Cardiac fibroblast (primary cell): ENCODE measurements at places on chromosomes 2 and 18.

GRCh38 chr2:135473567-135473966 is 57.5 kb downstream of the ZRANB3 start:
- DNase-seq = peak; percentile 55

DNA sequence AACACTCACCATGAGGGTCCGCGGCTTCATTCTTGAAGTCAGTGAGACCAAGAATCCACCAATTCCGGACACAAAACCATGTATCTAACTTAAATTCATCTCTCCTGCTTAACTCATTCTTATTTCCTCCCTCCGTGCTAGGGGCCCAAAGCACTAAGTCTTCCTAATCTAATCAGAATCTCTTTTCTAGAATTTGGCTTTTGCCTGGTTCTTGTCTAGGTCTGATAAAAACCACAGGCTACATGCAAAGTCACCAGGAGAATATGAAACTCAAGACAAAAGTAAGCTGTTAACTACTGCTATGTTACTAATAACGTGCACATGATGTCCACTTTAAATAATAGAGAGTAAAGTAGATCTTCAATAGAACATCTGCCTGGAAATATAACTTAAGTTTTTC is 69.9 kb downstream of the TRIP12 start:
- no peak for DNase-seq

- no peak for DNase-seq
These were observed 5.9 kb downstream of the CATIP start for GRCh38 chr2:218362606-218363005.

DNA sequence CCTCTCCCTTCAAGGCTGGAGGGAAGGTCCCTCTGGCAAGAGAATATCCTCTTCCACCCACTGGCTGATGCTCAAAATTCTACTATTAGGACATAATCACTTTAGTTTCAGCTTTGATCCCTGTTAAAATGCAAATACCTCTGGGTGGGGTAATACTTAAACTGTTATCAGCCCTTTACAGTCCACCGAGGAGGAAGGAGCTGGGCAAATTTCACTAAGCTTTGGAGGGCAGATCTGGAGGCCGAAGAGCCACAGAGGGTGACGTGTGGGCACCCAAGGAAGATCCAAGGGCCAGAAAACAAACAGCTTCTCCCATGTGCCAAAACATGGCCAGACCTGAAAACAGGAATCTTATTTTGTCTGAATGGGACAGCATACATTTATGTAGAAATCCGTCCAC is 74.6 kb upstream of the BCL11A start:
- DNase-seq = no peak

DNA sequence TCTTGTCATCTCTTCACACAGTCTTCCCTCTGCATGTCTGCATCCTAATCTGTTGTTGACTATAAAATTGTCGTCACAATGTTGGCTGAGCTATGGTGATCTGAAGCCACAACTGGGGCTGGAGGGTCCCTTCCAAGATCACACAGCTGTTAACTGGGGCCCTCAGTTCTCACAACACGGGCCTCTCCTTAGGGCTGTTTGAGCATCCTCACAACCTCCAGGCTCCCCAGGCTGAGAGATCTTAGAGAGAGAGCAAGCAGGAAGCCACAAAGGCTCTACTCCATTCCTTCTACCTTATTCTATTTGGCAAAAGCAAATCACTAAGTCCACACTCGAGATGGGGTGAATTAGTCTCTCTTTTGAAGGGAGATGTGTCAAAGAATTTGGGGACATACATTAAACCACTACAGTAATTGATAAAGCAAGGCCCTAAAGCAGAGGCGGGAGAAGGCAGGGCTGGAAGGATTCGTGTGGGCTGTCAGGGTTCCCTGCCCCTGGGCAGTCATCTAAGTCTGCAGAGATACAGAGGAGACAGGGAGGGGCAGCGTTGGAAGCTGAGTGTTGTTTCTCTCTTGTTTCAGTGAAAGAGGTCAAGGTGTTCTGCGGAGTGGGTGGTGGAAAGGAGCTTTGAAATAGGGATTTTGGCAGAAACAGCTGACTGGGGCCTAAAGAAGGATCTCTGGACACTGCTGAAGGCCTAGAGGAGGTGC is 15.9 kb downstream of the MYO7B start:
- DNase-seq = no peak

- DNase-seq = no peak
These were observed 9.5 kb downstream of the CHPF start for GRCh38 chr2:219533930-219534661.

DNA sequence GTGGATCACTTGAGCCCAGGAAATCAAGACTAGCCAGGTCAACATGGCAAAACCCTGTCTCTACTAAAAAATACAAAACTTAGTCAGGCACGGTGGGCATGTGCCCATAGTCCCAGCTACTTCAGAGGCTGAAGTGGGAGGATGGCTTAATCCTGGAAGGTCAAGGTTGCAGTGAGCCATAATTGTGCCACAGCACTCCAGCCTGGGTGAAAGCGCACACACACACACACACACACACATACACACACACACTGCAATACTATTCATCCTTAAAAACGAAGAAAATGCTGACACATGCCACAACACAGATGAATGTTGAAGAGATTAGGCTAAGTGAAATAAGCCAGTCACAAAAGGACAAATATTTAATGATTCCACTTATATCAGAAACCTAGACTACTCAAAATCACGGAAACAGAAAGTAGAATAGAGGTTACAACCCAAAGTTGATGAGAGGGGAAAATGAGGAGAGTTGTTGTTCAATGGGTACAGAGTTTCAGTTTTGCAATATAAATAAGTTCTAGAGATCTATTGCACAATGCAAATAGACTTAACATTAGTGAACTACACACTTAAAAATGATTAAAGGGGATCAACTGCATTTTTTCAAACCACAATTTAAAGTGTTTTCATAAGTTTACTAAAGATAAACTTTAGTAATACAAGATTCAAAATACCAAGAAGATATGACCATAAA is 114.5 kb downstream of the USP34 start:
- DNase-seq = no peak

GRCh38 chr18:44556296-44556695 is 124.4 kb upstream of the SETBP1 start:
- DNase-seq = no peak

- no peak for DNase-seq
These were observed 1.0 kb upstream of the ORC2 start for GRCh38 chr2:200964498-200964897.

DNA sequence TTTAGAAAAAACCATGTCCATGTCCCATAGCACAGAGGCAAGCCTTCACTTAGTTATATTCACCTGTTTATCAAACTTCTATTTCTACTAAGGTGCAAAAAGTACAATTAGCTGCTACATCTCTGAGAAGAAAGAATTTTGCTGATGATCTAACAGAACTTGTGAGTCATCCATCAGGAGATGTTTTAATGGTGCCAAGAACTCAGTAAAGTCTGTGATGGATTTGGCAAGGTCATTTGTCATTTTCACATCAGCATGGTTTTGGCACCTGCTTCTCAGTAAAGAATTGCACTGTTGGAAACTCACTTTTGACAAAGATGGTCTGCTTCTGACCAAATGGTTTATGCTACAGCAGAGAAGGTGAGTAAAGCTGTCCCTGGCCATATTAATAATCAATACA is 195.7 kb upstream of the TMEFF2 start:
- DNase-seq = no peak
